ENCODE measurements at places on chromosomes 3 and 15. TPM values are rescaled to one million over a fixed set of nuclear protein-coding genes. Genes with fewer than 3 reads are reported as not detected.
A peak's percentile ranks its signal among the peaks of the same experiment; 100 is the strongest.

Gene TMEM39A
- 35.3 TPM for total RNA-seq

- no peak for DNase-seq
These were observed 101.3 kb upstream of the CACNA2D3 start for GRCh38 chr3:54021071-54021470.

- no peak for DNase-seq
These were observed 781.1 kb downstream of the TUSC7 start for GRCh38 chr3:117490716-117491115.

Gene GALNT15
- total RNA-seq, result 3.9 TPM

Gene SH3GL3
- not detected for total RNA-seq

- DNase-seq, result no peak
These were observed 2.9 kb downstream of the PHC3 start for GRCh38 chr3:170178651-170179050.

DNA sequence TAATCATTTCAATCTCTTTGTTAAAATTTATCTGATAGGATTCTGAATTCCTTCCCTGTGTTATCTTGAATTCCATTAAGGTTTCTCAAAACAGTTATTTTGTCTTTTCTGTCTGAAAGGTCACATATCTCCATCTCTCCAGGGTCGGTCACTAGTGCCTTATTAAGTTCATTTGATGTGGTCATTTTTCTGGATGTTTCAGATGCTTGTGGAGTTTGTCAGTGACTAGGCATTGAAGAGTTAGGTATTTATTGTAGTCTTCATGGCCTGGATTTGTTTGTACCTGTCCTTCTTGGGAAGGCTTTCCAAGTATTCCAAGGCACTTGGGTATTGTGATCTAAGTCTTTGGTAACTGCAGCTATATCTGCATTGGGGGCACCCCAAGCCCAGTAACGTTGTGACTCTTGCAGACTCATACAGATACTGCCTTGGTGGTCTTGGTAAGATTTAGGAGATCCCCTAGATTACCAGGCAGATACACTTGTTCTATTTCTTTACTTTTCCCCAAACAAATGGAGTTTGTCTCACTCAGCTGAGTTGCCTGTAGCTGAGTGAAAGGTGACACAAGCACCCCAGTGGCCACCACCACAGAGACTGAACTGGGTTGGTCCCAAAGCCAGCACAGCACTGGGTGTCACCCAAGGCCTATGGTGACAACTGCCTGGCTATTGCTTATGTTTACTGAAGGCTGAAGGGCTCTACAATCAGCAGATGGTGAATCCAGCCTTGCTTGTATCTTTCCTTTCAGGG, 18.9 kb upstream of the SLC27A2 start:
- no peak for DNase-seq

Gene RTP1
- not detected for total RNA-seq

DNA sequence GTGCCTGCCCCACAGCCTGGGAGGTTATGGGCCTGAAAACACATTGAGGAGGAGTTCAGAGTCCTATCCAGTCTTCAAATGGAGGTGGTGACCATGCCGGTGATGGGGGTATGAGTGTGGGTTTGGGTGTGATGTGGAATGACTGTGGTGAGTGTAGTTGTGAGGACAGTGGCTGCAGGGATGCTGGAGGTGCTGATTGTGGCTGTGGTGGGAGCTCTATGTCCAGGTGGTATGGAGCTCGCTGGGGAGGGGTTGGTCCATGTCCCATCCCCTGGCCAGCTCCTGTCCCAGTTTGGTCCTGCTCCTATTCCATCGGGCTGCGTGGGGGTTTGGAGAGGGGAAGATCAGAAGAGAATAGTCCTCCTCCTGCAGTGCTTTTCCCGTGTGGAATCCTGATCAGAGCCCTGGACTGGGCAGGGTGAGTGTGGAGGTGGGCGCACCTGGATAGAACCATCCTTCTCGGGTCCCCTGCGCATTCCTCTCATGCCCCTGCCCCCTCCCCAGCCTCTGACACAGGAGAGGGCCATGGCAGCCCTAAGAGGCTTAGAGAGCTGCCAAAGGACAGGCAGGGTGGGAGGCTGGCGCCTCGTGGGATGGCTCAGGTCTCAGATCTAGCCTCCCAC, 23.0 kb upstream of the GOLGA6C start:
- no peak for DNase-seq

- DNase-seq, result no peak
These were observed 41.3 kb upstream of the ICE2 start for GRCh38 chr15:60520013-60520824.

Gene LRTM1
- not detected for total RNA-seq

- DNase-seq, result no peak
These were observed 603 bp downstream of the SCAPER start for GRCh38 chr15:76904461-76905012.

DNA sequence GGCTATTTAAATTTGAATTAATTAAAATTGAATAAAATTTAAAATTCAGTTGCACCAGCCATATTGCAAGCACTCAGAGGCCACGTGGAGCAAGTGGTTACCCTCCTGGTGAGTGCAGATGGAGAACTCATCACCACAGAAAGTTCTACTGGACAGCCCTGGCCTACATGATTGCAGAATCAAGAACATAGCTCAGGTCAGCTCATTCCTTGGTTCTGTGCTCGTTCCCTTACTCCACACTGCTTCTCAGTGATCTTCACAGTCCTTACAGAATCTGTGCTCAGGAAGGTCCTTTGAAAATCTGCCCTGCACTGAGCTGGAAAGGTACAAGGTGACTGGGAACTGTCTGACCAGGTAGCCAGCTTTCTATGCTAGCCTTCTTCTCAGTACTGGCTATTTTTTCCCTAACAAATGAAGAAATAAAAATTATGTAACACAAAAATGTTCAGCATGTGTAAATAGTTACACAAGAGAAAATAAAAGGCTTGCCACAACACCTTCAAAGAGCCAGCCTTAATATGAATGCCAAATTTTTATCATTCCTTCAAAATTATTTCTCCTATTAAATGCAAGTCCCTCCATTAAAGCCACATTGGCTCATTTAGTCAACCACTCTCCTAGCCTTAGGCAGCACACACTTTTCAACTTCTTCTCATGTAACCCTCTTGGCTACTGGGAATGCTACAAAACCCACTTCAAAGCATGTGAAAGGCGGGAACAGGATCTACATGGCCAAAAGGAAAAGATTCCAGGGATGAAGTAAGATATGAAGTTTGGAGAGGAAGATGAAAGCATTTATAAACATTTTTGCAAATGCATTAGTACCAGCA, 326.4 kb upstream of the WNT5A start:
- no peak for DNase-seq

GRCh38 chr3:194072691-194073279, 63.2 kb upstream of the HES1 start:
- no peak for DNase-seq

GRCh38 chr3:15094187-15094875, 4.6 kb downstream of the RBSN start:
- DNase-seq, result no peak

DNA sequence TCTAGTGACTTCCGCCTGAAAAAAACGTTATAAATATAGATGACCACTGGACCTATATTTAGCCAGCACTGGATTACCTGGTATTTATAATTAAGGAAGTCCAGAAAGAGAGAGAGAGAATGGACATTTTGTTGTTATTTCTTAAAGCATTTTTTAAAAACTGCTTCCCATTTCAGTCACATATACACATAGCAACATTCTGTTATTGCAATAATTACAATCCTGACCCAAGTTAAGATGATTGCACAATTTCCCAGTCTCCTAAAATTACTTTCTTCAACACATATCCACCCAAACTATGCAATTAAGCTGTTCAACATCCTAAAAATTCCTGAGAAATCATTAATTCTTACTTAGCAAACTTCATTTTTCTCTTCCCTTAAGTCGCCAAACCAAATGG, 37.7 kb downstream of the PCSK6 start:
- DNase-seq, result no peak

DNA sequence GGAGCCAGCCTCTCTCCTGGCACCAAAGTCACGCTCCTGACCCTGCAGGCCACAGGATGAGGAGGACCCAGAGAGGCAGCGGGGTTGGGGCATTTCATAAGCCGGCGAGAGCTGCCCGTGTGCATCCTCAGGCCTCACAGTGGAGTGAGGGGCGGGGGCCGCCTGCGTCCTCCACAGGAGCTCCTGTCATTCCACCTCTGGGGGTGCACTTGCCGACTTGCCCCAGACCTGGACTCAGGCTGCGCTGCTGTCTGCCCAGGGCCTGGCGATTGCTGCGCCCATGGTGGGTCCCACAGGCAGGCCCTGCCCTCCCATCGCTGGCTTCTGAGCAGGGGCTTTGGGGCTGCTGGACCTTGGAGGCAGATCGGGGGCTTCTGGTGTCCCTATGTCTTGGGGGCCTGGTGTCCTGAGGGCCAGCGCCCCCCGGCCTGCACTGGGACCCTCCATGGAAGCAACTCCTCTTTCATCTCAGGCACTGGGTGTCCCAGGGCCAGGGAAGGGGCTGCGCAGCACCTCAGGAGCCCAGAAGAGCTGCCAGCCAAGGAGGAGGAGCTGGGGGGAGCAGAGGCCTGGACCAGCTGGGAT, 184.0 kb downstream of the GOLGA6L6 start:
- no peak for DNase-seq

Gene GRAMD2A
- 0.55 TPM for total RNA-seq

DNA sequence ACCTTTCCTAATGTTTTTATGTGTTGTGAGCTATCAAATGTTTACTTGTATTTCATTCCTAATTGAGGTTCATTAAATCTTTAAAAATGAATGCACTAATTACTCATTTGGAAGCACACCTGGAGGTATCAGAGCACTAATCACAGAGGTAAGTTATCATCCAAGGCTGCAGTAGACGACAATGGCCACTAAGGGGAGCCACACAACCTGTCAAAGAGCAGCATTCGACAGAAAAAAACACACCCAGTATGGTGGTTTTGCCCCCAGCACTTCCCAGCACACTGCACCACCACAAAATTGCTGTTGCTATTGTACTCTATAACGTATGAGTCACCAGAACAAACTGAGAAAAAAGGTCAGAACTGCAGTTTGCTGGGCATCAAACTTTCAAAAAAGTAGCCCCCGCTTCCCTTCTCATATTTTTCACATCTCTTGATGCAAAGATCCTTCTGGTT, 205.9 kb upstream of the IGF1R start:
- peak; percentile 51 for DNase-seq

DNA sequence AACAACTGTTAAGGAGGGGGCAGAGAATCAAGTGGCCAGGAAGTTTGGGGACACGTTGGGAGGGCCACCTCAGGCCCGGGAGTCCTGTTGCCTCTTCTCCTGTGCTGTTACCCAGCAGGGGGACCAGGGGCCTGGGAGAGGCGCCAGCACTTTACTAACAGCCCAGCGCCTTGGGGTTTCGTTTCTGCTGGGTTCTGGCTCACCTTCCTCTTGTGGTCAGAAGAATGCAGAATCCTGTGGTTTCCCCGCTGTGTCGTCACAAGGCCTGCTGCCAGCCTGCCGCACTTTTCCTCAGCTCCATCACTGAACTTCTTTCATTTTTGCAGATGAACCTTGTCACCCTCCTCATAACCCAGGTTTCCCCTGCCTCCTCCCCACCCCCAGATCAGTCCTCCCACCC, 67.7 kb downstream of the SLC30A4 start:
- DNase-seq, result peak; percentile 68

GRCh38 chr3:115187149-115187757, 40.2 kb upstream of the ZBTB20 start:
- no peak for DNase-seq

Gene SLC9A9
- total RNA-seq, result 12.2 TPM

Gene ZNF80
- 0.17 TPM for total RNA-seq

Gene C3orf22
- not detected for total RNA-seq

Gene EFCC1
- total RNA-seq, result 25.1 TPM

Gene SERINC4
- total RNA-seq, result 0.23 TPM

Gene FGF12
- 1.4 TPM for total RNA-seq

- no peak for DNase-seq
These were observed 128.9 kb upstream of the BHLHE40 start for GRCh38 chr3:4850211-4850927.

DNA sequence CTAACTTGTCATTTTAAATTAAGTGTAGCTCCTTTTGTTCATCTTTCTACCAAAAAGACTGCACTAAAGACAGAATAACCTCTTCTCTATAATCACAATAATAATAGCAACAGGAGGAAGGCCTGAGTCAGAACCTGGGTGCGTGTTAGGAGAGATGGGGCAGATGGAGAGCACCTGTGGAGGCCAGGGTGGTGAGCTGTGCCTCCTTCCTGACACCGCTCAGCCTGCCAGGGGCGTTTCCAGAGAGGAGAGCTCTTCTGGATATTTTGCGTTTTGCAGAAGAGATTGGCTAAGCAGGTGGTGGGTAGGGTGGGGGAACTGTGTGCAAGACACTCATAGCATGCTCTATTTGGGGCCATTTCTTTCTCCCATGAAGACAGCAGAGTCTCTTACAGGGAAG, 83.5 kb downstream of the MEGF11 start:
- no peak for DNase-seq

Gene ACVR2B
- total RNA-seq, result 8.6 TPM

DNA sequence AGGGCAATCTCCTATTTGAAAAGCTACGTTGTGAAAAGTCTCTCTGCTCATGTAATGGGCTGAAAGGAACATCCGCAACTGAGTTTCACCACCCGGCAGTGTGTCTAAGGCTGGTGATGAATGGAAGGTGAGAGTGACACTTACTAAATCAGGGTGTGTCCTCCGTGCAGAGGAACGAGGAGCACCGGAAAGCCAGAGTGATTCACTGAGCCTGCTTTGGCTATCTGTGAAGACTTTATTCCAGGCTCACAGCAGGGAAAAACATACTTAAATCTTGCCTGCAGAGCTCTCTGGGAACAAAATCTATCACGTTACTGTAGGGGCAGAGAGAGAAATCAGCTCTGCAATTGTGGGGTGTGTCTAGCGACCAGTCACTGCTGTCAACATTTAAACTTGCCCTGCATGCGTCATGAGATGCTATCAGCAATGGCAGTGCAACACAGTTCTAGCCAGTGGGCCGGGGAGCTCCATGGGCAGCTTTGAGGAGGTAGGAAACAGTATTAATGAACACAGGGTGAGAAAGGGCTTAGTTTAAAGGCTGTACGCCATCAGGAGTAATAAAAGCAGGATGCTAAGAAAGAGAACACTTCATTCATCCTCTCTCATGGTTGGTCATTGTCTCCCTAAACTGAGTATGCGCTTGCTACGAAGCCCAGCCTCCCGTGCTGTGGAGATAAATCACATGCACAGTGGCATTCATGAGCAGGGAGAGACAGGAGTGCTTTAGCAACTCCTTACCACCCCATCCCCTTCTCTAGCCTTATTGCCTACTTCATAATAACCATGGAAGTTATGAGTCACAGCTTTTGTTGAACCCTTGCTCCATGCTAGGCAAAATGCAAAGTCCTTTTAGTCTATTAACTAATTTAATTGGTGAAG, 542.7 kb upstream of the ADAMTS9 start:
- no peak for DNase-seq

GRCh38 chr15:65376767-65377104, 1.1 kb downstream of the IGDCC3 start:
- no peak for DNase-seq

Gene UQCC5
- total RNA-seq, result 14.6 TPM

Gene MANF
- 124 TPM for total RNA-seq

DNA sequence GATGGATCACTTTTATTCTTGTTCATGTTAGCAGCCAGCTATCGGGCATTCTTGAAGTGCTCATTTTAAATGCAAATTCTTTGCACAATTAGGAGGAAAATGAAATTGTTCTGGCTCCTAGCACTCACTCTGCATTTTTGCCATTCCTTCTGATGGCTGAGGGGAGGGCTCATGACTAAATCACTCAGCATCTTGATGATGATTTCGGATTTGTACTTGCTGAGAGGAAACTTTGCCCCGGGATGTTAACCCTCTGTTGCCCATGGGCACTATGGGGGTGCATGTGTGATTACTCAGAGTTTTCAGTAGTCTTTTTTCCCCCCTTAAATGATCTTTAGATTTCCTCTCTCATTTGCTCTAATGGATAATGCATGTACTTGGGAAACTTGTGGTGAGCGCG, 299.6 kb upstream of the C2CD4B start:
- DNase-seq, result no peak
